ENCODE measurements at places on chromosomes 2 and 18. TPM values are rescaled to one million over a fixed set of nuclear protein-coding genes. Genes with fewer than 3 reads are reported as not detected.

GRCh38 chr2:3927031-3927430, 223.7 kb downstream of the DCDC2C start:
- DNase-seq = no peak

DNA sequence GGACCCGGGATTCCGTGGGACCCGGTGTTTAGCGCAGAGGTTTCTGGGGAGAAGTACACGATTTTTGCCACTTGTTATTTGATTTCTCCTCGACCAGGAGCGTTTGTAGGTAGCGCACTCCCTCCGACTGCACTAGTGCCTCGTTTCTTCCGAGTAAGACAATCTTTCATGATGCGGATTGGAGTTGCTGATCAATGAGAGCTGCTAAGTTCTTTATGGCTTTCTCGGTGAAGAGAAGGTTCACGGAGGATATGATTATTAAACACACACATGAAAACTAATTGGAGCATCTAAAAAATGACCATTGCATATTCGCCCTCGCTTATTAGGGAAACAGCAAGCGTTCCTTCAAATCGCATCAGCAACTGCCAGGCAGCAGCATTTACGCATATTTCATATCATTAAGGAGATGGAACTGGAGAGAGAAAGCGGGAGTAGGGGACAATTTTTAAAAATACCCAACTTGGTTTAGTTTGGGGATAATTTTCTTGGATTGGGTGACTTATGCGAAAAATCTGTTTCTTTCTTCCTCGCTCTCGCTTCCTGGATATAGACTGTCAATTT, 616 bp downstream of the EML6 start:
- no peak for DNase-seq

DNA sequence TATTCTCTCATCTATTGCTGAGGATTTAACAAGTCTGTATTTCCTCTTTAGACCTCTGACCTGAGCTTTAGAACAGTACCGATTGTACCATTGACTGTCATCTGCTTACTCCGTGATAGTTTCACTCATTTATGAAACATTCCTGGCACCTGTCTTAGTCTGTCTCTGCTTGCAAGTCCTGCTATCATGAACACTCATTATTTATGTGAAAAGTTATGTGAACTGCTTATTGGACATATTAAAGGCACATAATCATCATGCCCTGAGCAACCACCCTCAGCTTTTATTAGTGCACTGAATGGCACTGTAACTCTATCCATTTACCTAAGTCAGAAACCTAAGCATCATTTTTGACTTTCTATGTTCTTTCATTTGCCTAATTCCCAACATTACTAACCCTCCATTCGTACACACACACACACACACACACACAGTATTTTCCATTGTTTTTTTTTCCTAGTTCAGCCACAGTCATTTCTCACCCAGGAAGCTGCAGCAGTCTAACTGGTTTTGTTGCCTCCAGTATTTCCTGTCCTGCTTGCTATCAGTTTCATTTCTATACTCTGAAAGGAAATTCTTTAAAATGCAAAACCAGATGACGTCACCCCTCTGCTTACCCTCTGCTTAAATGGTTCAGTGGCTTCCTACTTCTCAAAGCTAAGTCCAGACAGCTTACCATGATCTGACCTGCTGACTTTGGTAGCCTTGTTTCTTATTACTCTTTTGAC, 146.1 kb downstream of the HAUS1 start:
- no peak for DNase-seq

GRCh38 chr2:86697551-86698104, 22.5 kb upstream of the RMND5A start:
- no peak for DNase-seq

- no peak for DNase-seq
Observed at GRCh38 chr2:68237976-68238580, 14.3 kb downstream of the PPP3R1 start.

DNA sequence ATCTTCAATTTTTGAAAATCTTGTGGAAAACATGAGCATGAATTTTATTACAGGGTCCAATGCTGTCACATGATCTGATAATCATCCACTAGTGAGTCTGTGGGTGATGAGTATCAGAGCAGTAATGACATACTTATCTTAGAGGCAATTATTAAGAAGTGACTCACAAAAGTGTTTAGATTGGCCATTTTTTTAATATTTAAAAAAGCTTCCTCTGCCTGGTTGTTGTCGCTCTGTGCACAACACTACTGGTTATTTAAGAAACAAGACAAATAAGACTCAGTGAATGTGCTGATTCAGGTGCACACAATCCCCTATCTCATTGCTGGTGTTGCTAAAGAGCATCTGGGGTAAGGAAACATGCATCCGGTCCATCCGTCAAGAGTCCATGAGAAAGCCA, 665.8 kb upstream of the ZEB2 start:
- DNase-seq = no peak

DNA sequence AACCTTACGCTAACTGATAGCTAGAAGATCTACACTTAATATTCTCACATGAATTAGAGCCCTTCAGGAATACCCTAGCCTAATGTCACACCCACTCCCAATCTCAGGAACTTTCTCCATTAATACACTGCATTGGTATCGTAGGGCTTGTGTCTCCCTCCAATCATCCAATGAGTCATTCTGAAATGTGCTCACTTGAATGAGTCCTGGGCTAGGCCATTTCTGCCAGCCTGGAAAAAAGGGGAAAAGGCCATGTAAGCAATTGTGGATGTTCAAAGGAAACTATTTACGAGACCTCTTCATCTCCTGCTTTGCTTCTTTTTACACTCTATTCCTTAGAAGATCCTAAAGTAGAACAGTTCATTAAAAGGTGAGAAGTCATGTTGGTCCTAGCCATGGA, 18.8 kb downstream of the ZEB2 start:
- DNase-seq = no peak

DNA sequence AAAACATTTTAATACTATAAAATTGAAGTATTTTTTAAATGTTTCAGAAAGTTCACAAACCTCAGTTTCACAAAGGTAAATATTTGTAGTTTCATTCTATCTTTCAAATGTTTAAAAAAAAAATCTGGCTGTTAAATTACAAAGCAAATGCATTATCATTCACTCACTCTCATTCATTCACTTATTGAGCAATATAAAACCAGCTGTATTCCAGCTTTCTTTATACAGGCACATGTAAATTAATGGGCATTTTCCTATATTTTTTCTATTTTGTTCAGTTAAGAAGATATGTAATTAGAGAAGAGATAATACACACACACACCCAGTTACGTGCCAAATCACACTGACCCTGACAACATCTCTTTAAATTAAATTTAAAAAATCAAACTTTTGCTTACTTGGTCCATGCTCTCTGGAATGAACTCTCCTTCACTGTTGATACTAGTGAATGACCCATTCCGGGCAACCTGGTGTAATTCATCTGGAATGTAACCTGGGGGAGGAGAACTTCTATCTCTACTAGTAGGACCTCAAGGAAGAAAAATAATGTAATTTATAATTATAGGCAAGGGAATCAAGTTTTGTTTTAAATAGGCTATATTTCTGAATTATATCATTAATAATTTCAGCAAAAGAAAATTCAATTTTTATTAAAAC, 32.5 kb upstream of the ERCC3 start:
- DNase-seq = no peak

DNA sequence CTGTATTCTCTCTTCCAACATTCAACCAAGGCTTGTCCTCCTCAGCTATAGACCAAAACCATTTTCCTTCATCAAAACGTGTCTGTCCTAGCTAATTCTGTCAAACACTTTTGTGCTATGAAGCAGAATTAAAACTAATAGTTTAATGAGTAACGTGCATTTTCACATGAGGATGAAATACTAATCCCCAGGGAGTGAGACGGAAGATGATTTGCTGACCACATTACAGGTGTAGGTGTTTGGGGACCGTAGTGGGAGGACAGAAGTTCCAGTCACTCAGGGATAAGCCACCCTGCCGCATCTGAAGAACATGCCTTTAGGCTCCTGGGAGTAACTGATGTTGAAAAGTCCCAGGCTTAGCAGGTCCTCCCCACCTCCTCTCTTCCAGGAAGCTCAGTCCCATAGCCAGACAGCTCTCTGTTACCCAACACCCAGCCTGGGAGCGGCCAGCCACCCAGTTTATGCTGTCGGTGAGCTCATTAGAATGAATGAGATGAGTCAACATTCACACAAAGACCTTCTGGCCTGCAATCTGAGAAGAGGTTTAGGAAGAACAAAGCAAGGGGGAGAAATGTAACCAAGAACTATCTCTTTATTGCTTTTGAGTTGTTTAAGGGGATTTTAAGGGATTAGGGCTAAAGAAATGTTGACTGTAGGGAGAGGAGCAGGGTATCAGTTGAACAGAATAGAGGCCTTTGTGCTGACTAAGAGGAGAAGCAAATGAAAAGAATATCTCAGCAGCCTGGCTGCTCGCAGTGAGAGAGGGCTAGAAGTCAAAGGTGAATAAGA, 122.5 kb downstream of the FOXI3 start:
- DNase-seq = no peak

GRCh38 chr2:204373942-204374341, 171.3 kb upstream of the PARD3B start:
- no peak for DNase-seq

GRCh38 chr2:217249121-217250012, 389.5 kb upstream of the TNP1 start:
- no peak for DNase-seq

GRCh38 chr2:21633466-21633865, 509.7 kb downstream of the TDRD15 start:
- DNase-seq = no peak

GRCh38 chr2:37317746-37318145, 6.9 kb downstream of the PRKD3 start:
- DNase-seq = no peak

DNA sequence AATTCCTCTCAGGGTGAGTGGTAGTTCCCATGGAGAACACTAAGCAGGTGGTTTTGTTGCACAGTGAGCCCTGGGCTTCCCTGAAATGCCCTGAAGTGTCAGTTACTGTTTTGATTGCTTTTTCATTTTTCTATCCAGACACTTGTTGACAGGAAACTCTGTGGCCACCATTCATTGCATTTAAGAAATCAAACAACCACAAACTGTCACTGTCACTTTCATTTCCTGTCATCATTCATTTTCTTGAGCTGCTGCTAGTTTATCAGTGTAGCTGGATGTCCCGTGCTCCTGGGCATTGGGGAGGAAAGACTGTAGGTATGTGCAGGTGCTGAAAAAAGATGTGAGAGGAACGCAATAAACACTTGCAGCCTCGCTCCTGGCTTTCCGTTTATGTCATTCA, 891.6 kb upstream of the ZEB2 start:
- DNase-seq = no peak

GRCh38 chr2:56077359-56077915, 106.4 kb upstream of the CCDC85A start:
- DNase-seq = peak; percentile 58

DNA sequence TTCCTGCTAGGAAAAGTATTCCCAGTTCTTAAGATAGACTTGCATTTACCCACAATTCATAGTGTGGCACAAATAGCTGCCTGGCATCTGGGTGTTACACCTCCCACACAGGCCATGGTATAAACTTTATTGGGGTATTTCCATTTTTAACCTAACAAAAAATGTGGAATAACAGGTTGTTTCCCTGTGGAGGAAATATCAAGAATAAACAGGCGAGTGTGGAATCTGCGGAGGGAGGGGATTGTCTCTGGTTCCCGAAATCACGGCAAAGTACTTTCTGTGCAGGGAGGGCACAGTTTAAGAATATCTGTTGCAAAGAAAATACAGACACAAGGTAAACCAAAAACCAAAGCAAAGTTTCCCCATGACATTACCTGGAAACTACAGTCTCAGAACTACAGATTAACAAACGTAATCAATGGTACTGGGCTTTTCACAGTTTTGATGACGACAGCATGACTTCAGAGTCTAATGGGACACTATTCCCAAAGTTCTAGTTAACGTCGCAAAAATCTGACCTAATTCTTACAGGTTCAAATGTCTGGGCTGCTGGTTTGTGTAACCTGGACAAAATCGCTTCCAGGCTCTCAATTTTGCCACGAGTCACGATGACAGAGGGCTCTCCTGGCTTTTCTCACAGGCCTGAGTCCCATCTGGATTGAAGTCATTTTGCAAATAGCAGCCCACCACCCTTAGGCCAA, 1.4 kb downstream of the STARD7 start:
- DNase-seq = no peak

DNA sequence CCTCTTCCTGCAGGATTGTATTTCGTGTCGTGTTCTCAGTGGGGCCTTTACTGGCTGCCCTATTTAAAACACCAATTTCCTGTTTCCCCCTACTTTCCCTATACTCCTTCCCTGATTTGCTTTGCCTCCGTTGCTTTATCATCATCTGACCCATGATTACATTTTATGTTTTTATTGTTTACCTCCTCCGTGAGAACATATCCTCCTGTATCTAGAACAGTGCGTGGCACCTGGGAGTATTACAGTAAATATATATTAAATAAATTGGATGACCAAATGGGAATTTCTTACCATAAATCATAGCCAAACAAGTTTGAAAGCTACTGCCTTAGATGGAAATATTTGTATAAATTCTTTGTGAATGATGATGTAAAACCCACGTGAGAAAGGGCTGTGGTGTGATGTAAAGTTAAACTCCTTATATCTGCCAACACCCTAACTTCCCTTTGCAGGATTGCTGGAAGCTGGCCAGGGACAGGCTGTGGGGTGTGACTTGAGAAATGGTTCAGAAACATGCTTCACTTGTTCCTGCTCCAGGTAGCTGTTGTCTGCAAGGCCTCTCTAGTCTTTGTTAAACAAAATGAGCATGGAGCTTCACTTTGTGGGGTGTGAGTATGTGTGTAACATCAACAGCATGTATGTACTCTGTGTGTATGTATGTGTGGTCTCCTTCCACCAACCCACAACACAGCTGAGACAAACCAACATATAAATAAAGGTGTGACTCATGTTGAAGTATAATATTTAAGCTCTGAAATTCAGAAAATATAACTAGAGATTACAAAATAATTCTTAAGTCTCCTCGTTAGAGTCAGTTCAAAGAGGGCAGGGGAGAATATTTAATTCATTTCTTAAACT, 40.3 kb downstream of the LHCGR start:
- no peak for DNase-seq

GRCh38 chr18:54742659-54743604, 85.3 kb upstream of the RAB27B start:
- no peak for DNase-seq

DNA sequence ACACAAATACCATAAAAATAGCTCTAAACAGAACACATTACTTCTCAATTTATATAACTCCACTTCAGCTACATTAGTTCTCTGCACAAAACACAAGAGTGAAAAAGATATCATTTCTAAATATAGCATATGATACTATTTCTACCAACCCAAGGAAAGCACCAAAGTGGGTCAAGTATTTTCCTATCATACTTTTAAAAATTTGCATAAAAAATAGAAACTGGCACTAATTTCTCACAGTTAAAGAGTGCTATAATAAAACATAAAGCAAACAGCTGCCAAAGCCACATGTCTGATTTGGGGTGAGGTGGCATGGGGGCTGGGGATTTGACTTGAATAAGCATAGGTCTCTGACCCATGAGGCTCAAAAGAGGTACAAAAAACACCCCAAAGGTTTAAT, 61.5 kb downstream of the BARD1 start:
- no peak for DNase-seq

FBLN7 gene
- total RNA-seq = 0.36 TPM

TMEM178A gene
- total RNA-seq = 4.8 TPM

NT5C1B gene
- not detected for total RNA-seq

IL1B gene
- total RNA-seq = not detected

TLX2 gene
- total RNA-seq = not detected

ZNF892 gene
- total RNA-seq = 11.2 TPM

C2orf69 gene
- 16.1 TPM for total RNA-seq

REG3G gene
- not detected for total RNA-seq

DAPL1 gene
- total RNA-seq = not detected

CASP10 gene
- 38.6 TPM for total RNA-seq

UGT1A6 gene
- not detected for total RNA-seq

HOXD10 gene
- not detected for total RNA-seq

KCNIP3 gene
- 0.26 TPM for total RNA-seq

POTEC gene
- not detected for total RNA-seq

HOXD12 gene
- total RNA-seq = not detected

ACTG2 gene
- total RNA-seq = 8.3 TPM

NETO1 gene
- total RNA-seq = 12.8 TPM
